ENCODE measurements at places on chromosomes 6 and 20.

DNA sequence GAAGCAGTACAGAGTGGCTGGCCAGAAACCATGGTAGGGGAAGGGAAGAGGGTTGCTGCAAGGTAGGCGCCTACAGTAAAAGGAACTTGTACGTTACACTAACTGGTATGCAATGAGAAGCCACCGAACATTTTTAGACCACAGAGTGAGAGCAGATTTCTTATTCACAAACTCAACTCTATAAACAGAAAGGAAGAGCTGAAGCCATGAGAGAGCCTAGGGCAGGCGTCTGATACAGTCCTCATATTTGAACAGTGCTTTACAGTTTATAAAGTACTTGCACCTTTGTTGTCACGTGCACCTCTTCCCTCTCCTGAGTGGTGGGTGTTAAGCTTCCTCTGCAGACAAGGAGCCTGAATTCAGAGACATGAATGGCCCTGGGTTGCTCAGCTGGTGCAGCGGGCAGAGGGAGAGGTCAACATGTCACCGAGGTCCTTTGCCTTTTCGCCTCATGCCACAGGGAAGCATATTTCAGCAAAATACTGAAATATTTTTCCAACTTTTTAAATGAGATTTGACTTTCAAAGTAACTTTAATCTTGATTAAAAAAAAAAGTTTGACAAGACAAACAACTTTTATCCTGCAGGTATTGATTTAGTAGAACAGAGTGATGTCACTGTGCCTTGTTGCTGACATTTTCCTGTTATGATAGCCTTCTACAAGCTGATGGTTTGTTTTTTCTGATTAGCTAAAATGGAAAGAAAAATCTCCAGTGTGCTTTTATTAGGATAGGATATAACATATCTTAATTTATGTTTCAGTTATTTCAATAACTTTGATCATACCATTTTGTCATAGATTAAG, 23.8 kb downstream of the UST start:
- no peak for DNase-seq

- no peak for DNase-seq
These were observed 15.7 kb upstream of the FAM83C start for GRCh38 chr20:35307666-35308653.

- DNase-seq: no peak
These were observed 1.3 kb downstream of the GCLC start for GRCh38 chr6:53543359-53544216.

GRCh38 chr20:10023911-10024310, 10.9 kb upstream of the ANKEF1 start:
- no peak for DNase-seq

Measured in activated gamma-delta T cell treated with Interleukin-2 at 50 U/mL for 16 hours (primary cell).